Mucosa of gallbladder (tissue), 1 donor: ENCODE measurements at places on chromosomes 13 and 19. TPM values are rescaled to one million over a fixed set of nuclear protein-coding genes. Genes with fewer than 3 reads are reported as not detected.

GRCh38 chr13:20512042-20512683, 13.5 kb downstream of the CRYL1 start:
- no peak for DNase-seq

DNA sequence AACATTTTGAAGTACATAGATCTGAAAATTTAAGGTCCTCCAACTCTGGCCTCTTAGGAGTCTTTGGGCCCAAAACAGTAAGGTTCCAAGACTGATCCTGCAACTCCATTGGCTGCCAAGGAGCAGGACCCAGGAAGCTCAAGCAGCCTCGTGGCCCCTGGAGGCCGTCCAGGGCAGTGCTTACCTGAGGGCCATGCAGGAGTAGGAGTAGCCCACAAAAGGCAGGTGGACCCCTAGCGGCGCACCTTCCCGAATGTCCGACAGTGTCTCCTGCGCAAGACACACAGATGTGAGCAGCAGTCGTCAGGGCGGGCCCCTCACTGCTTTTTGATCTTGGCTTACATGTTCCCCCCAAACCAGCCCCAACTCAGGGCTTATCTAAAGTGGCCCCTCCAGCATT, 5.7 kb upstream of the SIX5 start:
- DNase-seq: no peak

DNA sequence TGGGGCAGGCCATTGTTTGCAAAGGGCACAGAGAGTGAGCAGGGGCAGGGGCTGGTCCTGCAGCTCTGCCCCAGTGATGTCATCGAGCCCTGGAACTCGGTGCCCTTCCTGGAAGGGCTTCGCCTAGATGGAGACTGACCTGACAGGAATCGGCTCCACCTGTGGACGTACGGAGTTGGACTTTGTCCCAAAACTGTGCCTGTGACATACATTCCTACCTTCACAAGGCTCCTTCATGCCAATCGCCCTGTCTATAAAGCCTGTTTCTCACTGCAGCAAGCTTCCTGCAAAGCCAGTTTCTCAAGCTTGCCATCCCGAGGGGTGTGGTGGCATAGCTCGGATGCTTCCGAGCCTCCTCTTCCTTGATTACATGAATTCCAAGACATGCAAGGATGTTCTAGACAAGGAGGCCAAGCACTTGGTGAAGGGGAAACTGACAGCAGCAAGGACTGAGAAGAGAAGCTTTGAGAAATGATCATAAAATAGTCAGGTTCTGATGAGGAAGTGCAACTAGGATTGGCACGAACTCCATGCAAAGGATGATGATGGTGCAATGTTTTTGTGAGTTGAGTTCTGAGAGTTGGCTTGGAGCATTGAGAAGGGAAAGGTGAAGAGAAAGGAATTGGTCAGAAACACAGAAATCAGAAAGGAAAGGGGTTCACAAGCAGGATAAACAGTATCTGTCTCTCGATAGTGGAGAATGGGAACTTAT, 73.6 kb upstream of the STK24 start:
- peak; percentile 93 for DNase-seq

DNA sequence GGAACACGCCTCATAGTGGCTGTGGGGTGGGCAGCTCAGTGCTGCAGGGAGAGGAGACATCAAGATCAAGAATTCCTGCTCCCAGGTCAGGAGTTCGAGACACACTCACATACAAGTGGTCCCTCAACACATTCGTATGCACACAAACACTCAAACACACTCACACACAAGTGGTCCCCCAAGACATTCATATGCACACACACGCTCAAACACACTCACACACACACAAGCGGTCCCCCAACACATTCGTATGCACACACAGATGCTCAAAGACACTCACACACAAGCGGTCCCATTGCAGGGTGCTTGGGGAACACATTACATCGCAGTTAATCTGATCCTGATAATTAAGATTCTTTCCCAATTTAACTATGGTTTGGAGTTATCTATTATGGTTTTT, 28.2 kb downstream of the FCGBP start:
- DNase-seq: no peak

DNA sequence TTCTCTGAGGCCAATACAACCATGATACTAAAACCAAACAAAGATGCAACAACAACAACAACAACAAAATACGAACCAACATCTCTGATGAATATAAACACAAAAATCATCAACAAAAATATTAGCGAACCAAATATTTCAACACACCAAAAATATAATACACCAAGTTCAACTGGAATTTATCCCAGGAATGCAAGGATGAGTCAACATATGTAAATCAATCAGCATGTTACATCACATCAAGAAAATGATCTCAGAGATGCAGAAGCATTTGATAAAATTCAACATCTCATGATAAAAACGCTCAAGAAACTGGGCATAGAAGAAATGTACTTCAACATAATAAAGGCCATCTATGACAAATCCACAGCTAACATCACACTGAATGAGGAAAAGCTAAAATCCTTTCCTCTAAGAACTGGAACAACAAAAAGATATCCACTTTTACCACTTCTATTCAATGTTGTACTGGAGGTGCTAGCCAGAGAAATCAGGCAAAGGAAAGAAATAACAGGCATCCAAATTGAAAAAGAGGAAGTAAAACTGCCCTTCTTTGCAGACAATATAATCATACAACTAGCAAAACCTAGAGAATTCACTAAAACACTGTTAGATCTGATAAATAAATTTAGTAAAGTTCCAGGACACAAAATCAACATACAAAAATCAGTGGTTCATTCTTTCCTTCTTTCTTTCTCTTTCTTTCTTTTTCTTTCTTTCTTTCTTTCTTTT, 2448.7 kb upstream of the PCDH20 start:
- no peak for DNase-seq

GRCh38 chr13:106568299-106569003, 514 bp upstream of the ARGLU1 start:
- no peak for DNase-seq

GRCh38 chr19:45508417-45508860, 1.2 kb downstream of the VASP start:
- no peak for DNase-seq

The DGKH gene
- 16.8 TPM for total RNA-seq

The OR4F17 gene
- total RNA-seq: not detected

- DNase-seq: no peak
These were observed 11.4 kb upstream of the TSPAN16 start for GRCh38 chr19:11284515-11284914.

DNA sequence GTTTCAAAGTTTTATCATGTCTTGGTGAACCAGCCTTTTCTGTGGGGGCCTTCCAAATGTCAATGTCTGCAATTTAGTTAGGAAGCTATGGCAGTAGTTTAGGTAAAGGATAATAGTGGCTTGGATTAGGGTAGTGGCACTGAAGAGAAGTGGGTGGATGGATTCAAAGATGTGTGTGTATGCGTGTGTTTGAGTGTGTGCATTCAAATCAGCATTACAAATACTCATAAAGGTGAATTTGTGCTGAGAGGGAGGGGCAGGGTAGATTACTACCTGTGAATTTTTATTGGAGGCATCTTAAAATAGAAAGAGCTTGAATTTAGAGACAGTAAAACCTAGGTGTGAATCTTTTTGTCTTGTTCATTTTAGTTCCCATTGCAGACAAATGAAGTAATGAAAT, 16.9 kb downstream of the NDFIP2 start:
- no peak for DNase-seq

The GPR12 gene
- not detected for total RNA-seq

DNA sequence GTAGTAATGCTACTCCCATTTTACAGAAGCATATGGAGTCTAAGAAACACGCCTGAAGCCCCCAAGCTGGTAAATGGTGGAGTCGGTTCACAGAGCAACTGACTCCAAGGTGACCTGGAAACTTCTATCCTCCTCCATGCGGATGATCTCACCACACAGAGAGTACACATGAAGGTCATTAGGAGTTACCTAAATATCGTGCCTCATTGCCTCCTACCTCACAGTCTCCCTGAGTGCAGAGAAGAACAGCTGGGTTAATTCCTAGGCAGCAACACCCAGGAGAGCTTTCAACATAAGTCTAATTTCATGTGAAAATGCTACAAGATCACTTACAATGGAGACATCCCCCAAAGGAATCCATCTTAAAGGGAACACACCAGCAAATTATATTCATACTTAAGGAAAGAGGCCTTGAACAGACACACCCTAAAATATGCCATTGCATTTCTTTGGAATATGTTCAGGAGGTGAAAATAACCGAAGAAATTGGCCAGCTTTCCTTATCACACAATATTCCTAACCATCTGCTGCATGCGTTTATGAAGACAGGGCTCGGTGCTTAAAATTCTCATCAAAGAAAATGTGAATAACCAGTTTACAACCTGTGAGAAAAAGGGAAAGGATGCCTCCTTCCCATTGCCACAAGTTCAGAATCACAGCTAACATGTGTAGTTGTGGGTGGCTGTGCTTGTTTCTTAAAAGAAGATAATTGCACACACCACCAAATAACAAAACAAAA, 203.6 kb upstream of the NBEA start:
- DNase-seq: no peak

GRCh38 chr19:33681081-33681680, 59.4 kb downstream of the CHST8 start:
- no peak for DNase-seq

DNA sequence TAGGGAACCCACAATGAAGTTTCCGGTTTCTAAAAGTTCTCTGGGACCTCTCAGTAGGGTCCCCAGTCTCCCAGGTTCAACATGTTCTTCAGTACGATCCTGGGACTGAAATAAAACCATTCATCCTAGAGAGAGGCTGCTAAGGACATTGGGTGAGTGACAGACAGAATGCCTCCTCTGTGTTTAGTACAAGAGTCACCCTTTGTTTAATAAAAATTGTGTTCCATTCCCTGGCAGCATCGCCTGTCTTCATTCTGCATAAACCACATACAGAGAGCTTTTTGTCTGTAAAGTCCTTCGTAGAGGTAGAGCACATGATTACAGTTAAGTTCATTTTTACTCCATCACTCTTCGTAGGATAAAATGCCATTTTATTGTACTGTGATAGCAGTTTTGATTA, 95.3 kb upstream of the GPR12 start:
- no peak for DNase-seq

DNA sequence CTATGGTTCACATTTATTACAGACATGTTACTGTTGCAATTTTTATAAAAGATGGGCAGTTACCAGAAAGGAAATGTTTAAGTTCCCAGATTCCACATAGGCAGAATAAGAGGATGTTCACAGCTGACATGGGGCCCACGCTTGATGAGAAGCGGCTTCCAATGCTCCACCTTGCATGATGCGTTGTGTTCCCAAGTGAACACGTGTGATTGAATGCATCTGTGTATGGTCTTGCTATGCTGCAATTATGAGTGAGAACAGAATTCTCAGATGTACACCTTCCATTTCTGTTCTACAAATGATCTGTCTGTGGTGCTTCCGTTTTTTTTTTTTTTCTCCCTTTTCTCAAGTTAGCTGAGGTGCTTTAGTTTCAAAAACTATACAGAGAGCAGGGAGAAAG, 15.5 kb downstream of the UPF3A start:
- DNase-seq: no peak

The NEK3 gene
- 8.4 TPM for total RNA-seq

DNA sequence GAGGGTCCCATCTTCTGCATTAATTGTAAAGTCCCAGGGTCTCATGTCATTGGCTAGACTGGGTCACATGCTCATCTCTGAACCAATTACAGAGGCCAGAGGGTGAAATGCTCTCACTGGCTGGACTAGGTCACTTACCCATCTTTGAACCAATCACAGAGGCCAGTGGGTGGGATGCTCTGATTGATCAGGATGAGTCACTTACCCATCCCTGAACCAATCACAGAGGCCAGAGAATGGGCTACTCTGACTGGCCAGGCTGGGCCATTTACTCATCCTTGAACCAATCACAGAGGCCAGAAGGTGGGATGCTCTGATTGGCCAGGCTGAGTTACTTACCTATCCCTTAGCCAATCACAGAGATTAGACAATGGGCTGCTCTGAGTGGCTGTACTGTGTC, 5.3 kb downstream of the MISP start:
- DNase-seq: no peak

DNA sequence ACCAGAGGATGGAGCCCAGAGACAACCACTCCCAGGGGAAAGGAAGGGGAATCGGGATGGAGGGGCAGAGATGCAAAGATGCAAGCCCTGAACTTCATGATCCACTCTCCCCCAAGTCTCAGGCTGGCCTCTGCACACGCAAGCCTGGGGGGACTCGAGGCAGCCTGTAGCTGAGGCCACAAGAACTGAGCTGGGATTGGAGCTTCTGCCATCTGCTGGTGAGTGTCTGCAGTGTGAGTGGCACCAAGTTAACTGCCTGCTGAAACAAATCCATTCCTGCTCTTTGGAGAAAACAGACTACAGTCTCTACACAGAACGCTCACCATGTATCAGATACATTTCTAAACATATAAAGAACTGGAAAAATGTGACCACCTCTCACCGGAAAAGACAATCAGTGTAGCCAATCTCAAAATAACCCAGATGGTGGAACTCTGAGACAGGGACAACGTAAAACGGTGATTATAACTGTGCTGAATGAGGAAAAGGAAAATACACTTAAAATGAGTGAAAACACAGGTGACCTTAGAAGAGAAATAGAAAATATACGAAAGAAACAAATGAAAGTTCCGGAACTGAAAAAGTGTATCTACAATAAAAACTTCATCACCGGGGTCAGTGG, 62.1 kb downstream of the KLF2 start:
- DNase-seq: no peak

- DNase-seq: no peak
These were observed 55.8 kb upstream of the RFXAP start for GRCh38 chr13:36763126-36763722.

- DNase-seq: no peak
These were observed 94.6 kb downstream of the KL start for GRCh38 chr13:33110713-33111413.

DNA sequence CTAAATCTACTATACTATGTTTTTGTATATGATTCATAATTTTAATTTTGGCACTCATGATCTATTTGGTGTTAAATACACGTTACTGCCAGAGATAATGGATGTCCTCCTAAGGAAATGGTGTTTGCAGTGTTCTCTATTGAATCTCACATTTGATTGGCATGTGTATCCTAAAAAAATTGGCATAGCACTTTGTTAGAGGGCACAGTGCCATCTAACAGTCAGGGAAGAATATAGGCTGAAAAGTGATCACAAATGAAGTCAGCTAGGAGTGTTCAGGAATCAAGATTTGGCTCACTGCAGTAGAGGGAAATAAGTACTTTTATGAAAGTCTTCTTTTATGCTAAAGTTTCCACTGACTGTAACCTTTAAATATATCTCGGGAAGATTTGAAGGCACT, 624.6 kb downstream of the GPC6 start:
- DNase-seq: no peak

- peak; percentile 75 for DNase-seq
These were observed at the start of gene APLP1 for GRCh38 chr19:35868172-35868822. TSS of gene APLP1 (plus strand) at chr19:35868574. CDS start at chr19:35868637, 63 bp downstream.
